Stimulated activated CD4-positive, alpha-beta T cell treated with anti-CD3 and anti-CD28 coated beads, Interleukin-4, amount 100 ng/mL, for 48 hours (primary cell): ENCODE measurements at places on chromosomes 6 and 20.
A peak's percentile ranks its signal among the peaks of the same experiment; 100 is the strongest.

GRCh38 chr6:132932588-132932987, 118.2 kb downstream of the RPS12 start:
- DNase-seq = no peak

DNA sequence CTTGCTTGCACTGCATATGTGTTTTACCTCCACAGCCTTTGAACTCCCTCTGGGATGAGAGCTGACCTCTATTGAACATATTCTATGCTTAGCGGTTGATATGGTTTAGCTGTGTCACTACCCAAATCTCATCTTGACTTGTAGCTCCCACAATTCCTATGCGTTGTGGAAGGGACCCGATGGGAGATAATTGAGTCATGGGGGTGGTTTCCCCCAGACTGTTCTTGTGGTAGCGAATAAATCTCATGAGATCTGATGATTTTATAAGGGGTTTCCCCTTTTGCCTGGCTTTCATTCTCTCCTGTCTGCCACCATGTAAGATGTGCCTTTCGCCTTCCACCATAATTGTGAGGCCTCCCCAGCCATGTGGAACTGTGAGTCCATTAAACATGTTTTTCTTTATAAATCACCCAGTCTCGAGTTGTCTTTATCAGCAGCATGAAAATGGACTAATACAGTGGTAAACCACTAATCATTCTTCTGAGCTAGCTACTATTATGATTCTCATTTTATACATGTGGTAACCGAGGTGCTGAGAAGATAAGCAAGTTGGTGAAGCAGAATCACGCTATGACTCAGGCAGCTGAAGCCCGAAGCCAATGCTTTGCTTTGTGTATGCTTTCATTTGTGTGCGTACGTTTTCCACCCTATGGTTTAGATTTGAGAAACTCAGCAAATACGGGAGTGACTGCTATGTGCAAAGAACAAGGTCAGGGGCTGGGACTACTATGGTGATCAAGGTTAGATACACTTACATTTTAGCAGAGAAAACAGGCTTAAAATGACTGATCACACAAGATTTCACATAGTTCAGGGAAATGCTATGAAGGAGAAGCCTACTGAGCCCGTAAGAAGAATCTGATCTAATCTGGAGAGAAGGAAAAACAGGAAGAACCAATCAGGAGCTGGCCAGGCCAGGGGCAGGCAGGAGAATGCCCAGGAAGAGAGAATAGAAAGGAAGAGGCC, 363.5 kb downstream of the ESR1 start:
- DNase-seq = peak; percentile 69

- no peak for DNase-seq
Measured at GRCh38 chr6:105539911-105540310, 137.0 kb upstream of the PREP start.

- no peak for DNase-seq
Measured at GRCh38 chr6:154791556-154792317, 58.5 kb downstream of the SCAF8 start.

GRCh38 chr20:4833074-4833728, 111.5 kb downstream of the PRND start:
- DNase-seq = no peak

DNA sequence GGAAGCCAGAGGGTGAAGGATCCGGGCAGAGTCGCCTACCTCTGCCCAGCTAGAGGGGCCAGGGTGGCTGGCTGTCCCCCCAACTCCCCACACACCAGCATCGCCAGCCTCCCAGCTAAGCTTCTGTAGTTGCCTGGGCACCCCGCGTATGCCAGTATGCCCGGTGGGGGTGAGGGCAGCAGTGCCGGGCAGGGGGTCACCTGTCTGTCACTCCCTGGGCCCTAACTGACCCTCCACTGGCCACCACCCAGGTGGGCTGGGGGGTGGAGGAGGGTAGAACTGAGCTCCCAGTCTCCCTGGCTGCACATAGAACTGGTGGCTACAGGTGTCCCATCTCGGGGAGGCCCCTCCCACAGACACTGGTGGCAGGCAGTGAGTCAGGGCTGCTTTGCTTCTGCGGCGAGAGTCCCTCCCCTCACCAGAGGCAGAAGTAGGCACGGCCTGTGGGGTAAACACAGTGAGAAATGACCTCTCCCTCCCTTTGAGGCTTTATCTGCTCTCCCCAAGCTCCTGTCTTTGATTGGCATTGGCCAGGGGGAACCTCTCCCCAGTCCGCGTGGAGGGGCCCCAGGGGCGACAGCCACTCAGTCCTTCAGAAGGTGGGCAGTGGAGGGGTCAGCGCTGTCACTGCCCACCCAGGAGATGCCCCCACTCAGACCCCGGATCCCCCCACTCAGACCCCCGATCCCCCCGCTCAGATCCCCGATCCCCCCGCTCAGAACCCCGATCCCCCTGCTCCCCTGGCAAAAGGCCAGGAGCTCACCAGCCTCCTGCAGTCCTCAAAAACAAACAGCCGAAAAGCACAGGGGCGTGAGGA, 2.5 kb downstream of the NTSR1 start:
- DNase-seq = peak; percentile 14

GRCh38 chr6:93746892-93747291, 327.5 kb upstream of the EPHA7 start:
- no peak for DNase-seq

DNA sequence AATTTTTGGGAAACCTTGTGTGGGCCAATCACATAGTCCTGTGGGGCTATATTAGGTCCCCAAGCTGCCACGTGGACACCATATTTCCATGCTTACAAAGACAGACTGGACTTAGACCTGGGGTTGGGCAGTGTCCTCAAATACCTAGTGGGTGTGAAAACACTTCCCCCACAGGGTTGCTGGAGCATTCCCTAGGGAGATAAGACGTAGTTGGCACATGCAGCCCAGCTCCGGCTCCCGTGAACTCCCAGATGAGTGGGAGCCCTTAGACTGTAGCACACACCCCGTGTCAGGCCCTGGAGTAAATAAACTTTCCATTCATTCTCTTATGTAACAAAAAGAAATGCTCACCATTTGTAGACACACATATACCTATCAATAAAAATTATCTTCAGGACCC, 14.2 kb downstream of the KCNG1 start:
- DNase-seq = no peak

- DNase-seq = no peak
Measured at GRCh38 chr20:59777331-59777725, 156.1 kb downstream of the SYCP2 start.

DNA sequence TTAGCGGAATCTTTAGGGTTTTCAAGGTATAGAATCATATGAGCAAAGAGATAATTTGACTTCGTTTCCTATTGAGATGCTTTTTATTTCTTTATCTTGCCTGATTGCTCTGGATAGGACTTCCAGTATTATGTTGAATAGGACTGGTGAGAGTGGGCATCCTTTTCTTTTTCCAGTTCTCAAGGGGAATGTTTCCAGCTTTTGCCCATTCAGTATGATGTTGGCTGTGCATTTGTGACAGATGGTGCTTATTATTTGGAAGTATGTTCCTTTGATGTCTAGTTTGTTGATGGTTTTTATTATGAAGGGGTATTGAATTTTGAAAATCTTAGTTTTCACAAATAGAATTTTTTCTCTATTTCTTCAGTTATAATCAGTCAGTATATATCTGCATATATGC, 656.6 kb upstream of the MAP3K7 start:
- no peak for DNase-seq

GRCh38 chr6:12266571-12266970, 23.6 kb upstream of the EDN1 start:
- no peak for DNase-seq

DNA sequence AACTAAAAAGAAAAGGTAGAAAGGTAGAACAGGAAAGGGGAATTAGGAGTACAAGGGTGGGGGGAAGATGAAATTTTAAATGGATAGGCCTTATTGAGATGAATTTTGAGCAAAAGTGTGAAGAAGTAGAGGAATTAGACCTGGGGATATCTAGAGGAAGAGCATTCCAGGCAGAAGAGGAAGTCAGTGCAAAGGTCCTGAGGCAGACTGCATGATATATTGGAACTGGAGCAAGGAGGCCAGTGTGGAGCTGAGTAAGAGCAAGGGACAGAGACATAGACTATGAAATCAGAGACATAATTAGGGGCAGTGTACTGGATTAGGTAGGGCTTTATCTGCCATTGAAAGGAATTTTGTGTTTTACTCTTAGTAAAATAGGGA, 40.4 kb downstream of the MAPK14 start:
- DNase-seq = no peak

DNA sequence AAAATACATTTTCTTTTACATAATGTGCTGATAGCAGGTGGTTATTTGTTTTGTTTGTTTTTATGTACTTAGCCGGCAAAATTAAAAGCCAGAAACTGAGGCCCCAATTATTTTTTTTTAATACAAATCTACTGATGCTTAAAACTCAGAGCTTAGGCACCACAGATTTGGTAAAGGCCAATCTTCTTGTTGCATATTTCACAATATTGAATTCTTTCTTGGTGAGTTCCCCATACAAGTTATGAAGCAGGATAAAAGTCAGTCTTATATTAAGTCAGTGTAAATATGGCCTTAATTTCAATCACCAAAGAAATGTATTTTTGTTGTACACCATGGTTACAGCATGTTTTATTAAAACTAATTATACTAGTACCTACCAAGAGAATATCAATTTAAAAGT, 16.3 kb upstream of the ZDHHC14 start:
- DNase-seq = no peak

GRCh38 chr6:12007473-12007872, 4.6 kb upstream of the HIVEP1 start:
- DNase-seq = no peak

- no peak for DNase-seq
Measured at GRCh38 chr6:116536216-116536621, 9.3 kb downstream of the TRAPPC3L start.

- peak; percentile 51 for DNase-seq
Measured at GRCh38 chr6:27177485-27178406, 69.8 kb upstream of the PRSS16 start.

- peak; percentile 10 for DNase-seq
Measured at GRCh38 chr20:56974499-56975250, 291.8 kb downstream of the BMP7 start.

DNA sequence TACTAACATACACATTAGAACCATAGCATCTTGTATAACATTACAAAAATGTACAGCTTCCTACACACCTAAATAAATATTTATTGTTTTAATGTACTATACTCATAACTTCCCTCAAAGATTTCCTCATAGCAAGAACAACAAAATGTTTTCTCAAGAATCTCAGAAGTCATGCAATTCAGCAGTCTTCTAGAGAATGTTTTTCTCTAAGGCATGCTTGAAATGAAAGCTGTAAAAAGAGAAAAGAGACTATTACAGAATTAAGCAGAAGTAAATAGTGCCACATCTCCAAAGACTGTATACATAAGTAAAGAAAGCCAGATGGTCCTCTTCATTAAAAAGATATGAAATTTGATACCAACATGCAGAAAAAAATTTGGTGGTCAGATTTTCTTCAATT, 672.2 kb downstream of the EPM2A start:
- no peak for DNase-seq

- no peak for DNase-seq
Measured at GRCh38 chr6:16292432-16292831, 54.0 kb downstream of the GMPR start.

GRCh38 chr20:59001449-59002171, 5.4 kb downstream of the CTSZ start:
- DNase-seq = no peak
